Body of pancreas (tissue), 4 donors: ENCODE measurements at places on chromosomes 4 and X. TPM values are rescaled to one million over a fixed set of nuclear protein-coding genes. Genes with fewer than 3 reads are reported as not detected.

GRCh38 chr4:75490155-75490554 lies 24.0 kb downstream of the RCHY1 start:
- H3K36me3 ChIP-seq: peaks cover 6% of the 10 kb centered on the region
- no peak overlapping the region for H3K27ac ChIP-seq
- H3K4me3 ChIP-seq: no peak overlapping the region
- H3K27me3 ChIP-seq: no peaks in the 10 kb centered on the region

- no peak overlapping the region for H3K27ac ChIP-seq
- H3K27me3 ChIP-seq: no peaks in the 10 kb centered on the region
- no peak for DNase-seq
- no peaks in the 10 kb centered on the region for H3K4me1 ChIP-seq
- H3K4me3 ChIP-seq: no peak overlapping the region
- H3K36me3 ChIP-seq: no peaks in the 10 kb centered on the region
Measured at GRCh38 chrX:44382871-44383270, 39.4 kb upstream of the EFHC2 start.

DNA sequence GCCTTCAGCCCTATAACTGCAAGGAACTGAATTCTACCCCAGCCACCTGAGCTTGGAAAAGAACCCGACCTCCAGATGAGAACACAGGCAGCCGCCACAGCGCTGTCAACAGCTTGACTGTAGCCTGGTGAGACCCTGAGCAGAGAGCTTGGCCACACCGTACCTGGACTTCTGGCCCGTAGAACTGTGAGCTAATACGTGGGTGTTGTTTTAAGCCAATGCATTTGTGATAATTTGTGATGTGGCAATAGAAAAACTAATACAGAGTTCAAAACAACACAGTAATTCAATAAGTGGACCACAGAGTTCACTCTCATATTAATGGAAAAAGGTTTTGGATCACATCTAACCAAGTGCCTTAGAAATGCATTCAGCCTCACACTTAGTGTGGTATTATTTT lies 96.6 kb upstream of the TBL1X start:
- no peak overlapping the region for H3K4me3 ChIP-seq
- H3K36me3 ChIP-seq: no peaks in the 10 kb centered on the region
- H3K27ac ChIP-seq: no peak overlapping the region
- H3K4me1 ChIP-seq: no peaks in the 10 kb centered on the region
- DNase-seq: no peak

- DNase-seq: peak; percentile 31
- no peaks in the 10 kb centered on the region for H3K36me3 ChIP-seq
- no peak overlapping the region for H3K27ac ChIP-seq
Measured at GRCh38 chr4:166501941-166502382, 628.9 kb downstream of the TLL1 start.

DNA sequence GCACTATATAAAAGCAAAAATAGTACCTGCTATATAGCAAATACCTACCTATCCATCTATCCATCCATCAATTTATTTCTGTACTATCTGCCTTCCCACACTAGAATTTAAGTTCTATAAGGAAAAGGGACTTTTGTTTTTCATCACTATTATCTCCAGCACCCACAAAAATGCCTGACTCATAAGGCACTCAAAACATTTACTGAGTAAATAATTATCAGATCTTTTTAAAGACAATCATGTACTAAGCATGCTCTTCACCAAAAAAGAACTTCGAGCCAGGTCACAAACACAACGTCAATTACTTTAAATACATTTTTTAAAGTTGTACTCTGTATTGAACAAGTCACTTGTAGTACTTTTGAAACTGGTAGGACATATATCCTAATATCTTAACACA lies 119.9 kb downstream of the FBXW7 start:
- no peak overlapping the region for H3K4me3 ChIP-seq
- no peaks in the 10 kb centered on the region for H3K27me3 ChIP-seq
- no peaks in the 10 kb centered on the region for H3K4me1 ChIP-seq
- H3K36me3 ChIP-seq: no peaks in the 10 kb centered on the region

DNA sequence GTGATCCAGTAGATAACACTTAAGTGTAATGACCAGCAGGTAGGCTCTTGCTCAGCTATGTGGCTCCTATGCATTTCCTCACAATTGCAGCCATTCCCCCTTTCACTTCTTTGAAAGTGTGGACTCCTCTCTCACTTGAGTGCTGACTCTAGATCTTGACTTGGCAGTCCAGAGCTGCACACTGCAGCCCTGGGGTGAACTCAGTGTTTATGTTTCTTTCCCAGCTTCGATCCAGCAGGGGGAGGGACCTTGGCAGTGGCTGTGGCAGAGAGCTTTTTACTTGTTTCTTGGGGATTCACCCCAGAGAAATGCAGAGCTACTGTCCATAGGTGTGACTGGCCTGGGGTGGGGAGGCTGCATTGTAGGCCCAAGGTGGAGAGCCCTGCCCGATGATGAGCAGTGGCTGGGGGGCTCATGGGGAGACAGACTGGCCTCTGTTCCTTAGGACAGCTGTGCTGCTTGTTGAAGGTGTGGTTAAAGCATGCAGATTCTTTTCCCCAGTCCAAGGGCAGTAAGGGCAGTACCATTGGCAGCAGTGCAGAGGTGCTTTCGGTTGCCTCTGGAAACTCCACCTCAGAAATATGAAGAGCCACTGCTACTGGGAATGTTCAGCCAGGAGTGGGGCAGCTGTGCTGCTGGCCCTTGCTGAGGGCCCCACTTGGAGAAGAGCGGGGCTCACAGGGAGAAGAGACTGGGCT lies 134.7 kb downstream of the SH3BGRL start:
- no peaks in the 10 kb centered on the region for H3K4me1 ChIP-seq
- H3K36me3 ChIP-seq: no peaks in the 10 kb centered on the region
- no peak overlapping the region for H3K27ac ChIP-seq
- H3K27me3 ChIP-seq: no peaks in the 10 kb centered on the region

GRCh38 chr4:100311181-100311580 lies 120.9 kb upstream of the DDIT4L start:
- no peaks in the 10 kb centered on the region for H3K27me3 ChIP-seq
- H3K27ac ChIP-seq: no peak overlapping the region
- H3K4me3 ChIP-seq: no peak overlapping the region
- no peaks in the 10 kb centered on the region for H3K4me1 ChIP-seq
- no peak for DNase-seq

- no peaks in the 10 kb centered on the region for H3K27me3 ChIP-seq
- no peaks in the 10 kb centered on the region for H3K36me3 ChIP-seq
- H3K27ac ChIP-seq: no peak overlapping the region
- no peak overlapping the region for H3K4me3 ChIP-seq
- H3K4me1 ChIP-seq: no peaks in the 10 kb centered on the region
Measured at GRCh38 chr4:19379191-19379708, 872.5 kb upstream of the SLIT2 start.

DNA sequence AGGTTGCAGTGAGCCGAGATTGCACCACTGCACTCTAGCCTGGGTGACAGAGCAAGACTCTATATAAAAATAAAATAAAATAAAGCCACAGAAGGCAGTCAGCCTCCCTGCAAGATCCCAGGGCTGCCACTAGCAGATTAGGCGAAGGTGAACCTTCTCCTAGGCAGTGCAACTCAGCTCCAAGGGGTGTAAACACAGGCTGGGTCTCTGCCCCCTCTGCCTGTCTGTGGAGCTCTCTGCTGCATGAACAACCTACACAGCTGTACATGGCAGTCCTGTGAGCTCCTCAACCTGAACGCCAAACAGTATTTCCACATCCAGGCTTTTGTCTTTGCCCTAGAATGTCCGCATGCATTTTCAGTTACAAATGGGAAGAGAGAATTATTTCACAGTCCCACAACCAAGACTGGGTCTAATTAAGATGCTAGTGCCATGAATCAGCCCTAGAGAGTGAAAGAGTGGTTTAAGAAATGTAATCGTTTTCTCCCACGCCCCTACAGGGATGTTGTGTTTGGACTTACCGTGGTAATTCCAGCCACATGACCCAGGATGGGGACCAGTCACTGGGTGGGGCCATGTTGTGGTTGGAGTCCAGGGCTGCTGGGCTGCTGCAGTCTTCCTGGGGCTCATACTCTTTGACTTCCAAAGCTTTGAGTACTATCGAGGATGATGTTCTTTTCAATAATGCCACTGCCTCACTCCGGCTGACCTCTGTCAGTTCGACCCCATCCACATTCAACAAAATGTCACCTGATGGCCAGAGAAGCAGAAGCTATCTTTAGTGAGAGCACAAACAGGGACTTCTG lies 99.0 kb downstream of the FIP1L1 start:
- H3K27me3 ChIP-seq: no peaks in the 10 kb centered on the region
- peaks cover 3% of the 10 kb centered on the region for H3K4me1 ChIP-seq
- no peak overlapping the region for H3K4me3 ChIP-seq
- no peak for DNase-seq
- no peak overlapping the region for H3K27ac ChIP-seq

DNA sequence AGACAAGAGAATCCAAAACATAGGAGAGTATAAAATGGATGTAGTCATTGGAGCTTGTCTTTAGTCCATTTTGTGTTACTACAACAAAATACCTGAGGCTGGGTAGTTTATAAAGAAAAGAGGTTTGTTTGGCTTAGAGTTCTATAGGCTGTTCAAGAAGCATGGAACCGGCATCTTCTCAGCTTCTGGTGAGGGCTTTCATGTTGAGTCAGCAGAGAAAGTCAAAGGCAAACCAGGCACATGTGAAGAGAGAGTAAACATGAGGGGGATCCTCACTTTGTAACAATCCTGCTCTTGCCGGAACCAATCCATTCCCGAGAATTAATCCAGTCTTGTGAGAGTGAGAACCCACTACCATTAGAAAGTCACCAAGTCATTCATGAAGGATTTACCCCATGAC lies 8.1 kb upstream of the HCCS start:
- H3K27ac ChIP-seq: no peak overlapping the region
- no peaks in the 10 kb centered on the region for H3K4me1 ChIP-seq
- no peak for DNase-seq

- H3K27ac ChIP-seq: no peak overlapping the region
- peak; percentile 51 for DNase-seq
- H3K36me3 ChIP-seq: no peaks in the 10 kb centered on the region
- no peak overlapping the region for H3K4me3 ChIP-seq
Measured at GRCh38 chrX:65581661-65582339, 47.2 kb upstream of the LAS1L start.

GRCh38 chr4:139282721-139283075 lies 2.7 kb upstream of the MGARP start:
- peaks cover 12% of the 10 kb centered on the region for H3K27me3 ChIP-seq
- no peak overlapping the region for H3K4me3 ChIP-seq
- H3K36me3 ChIP-seq: no peaks in the 10 kb centered on the region
- peaks cover 12% of the 10 kb centered on the region for H3K4me1 ChIP-seq
- H3K27ac ChIP-seq: no peak overlapping the region

GRCh38 chr4:1164956-1165545 lies 7.3 kb downstream of the SPON2 start:
- DNase-seq: no peak
- H3K4me3 ChIP-seq: no peak overlapping the region
- H3K4me1 ChIP-seq: peaks cover 5% of the 10 kb centered on the region
- no peak overlapping the region for H3K27ac ChIP-seq
- no peaks in the 10 kb centered on the region for H3K27me3 ChIP-seq

GRCh38 chr4:185993328-185993973 lies 75.5 kb upstream of the TLR3 start:
- no peak for DNase-seq
- no peak overlapping the region for H3K4me3 ChIP-seq
- H3K27me3 ChIP-seq: no peaks in the 10 kb centered on the region

DNA sequence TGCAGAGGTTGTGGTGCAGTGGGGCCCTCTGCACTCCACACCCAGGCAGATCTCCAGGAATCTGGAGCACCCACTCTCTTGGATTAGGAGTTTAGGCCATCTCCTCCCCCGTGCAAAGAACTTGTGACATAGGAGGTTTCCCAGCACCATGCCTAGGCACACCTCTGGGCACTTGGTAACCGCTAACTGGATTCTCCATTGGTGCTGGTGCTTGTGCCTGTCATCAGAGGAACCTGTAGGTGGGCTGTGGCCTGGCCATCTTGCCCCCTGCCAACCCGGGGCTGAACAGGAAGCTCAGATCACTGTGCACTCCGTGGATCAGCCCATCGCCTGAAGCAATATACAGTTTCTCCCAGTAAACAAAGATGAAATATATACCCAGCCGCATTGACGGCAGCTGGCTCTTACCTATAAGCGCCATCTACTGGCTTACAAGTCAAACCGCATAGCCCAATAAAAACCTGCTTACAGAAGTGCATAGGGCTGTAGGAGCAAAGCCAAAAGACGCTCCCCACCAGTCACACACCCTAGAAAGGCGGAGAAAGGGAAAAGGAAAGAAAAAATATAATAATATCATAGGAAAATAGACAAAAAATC lies 19.1 kb upstream of the TEX13B start:
- no peaks in the 10 kb centered on the region for H3K4me1 ChIP-seq
- no peak overlapping the region for H3K27ac ChIP-seq
- no peaks in the 10 kb centered on the region for H3K36me3 ChIP-seq

DNA sequence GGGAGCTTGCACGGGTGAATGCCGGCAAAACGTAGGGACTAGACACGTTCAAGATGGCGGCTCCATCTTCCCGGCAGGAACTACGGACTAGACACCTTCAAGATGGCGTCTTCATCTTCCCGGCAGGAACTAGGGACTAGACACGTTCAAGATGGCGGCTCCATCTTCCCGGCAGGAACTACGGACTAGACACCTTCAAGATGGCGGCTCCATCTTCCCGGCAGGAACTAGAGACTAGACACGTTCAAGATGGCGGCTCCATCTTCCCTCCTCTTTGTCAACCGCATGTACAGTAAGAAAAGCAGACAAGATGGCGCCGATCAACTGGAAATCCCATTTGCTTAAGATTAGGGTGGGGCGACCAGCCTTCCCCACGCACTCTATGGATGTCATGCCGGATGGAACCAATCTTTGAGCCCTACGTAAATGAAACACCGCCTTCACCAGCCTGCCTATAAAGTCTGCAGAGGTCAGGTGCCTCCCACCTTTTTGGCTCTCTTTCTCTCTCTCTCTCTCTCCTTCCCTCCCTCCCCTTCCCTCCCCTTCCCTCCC lies 222.4 kb downstream of the CRLF2 start:
- H3K4me1 ChIP-seq: no peaks in the 10 kb centered on the region
- no peak overlapping the region for H3K4me3 ChIP-seq
- H3K27me3 ChIP-seq: no peaks in the 10 kb centered on the region

DNA sequence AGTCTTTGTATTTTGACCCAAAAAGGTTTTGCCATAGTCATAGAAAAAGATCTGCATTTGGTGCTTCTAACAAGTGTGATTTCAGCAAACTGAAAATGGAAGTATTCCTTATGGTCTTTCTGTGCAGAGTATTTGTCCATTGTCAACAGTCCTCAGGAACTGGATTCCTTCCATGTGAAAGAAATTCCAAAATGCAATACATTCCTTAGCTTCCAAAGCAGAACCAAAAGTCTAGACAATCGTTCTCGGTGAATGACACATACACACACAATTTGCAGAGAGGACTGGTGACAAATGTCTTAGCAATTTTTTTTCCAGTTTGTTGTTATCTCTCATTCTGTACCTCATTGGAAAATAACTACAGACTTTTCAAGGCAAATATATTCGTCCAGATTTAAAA lies 562.2 kb upstream of the SLIT2 start:
- H3K4me1 ChIP-seq: no peaks in the 10 kb centered on the region
- H3K27me3 ChIP-seq: no peaks in the 10 kb centered on the region
- no peak for DNase-seq
- no peak overlapping the region for H3K27ac ChIP-seq
- no peaks in the 10 kb centered on the region for H3K36me3 ChIP-seq

- no peaks in the 10 kb centered on the region for H3K36me3 ChIP-seq
- H3K27ac ChIP-seq: no peak overlapping the region
- no peaks in the 10 kb centered on the region for H3K27me3 ChIP-seq
Measured at GRCh38 chrX:74338852-74339251, 34.9 kb downstream of the ZCCHC13 start.

GRCh38 chr4:130359542-130359941 lies 1263.6 kb downstream of the C4orf33 start:
- no peaks in the 10 kb centered on the region for H3K36me3 ChIP-seq
- no peak overlapping the region for H3K27ac ChIP-seq
- no peak overlapping the region for H3K4me3 ChIP-seq
- DNase-seq: no peak
- no peaks in the 10 kb centered on the region for H3K27me3 ChIP-seq

Gene HHIP
- total RNA-seq: 0.66 TPM

Gene COL25A1
- total RNA-seq: 0.26 TPM

Gene CYTL1
- total RNA-seq: 3.1 TPM

Gene TASL
- total RNA-seq: 0.26 TPM

Gene GC
- 16.2 TPM for total RNA-seq

Gene DCX
- under 0.01 TPM for total RNA-seq
